ENCODE measurements at places on chromosomes 12 and 14. TPM values are rescaled to one million over a fixed set of nuclear protein-coding genes. Genes with fewer than 3 reads are reported as not detected.

Gene BCL11B
- total RNA-seq = 3.0 TPM

Gene LBHD2
- 1.2 TPM for total RNA-seq

Gene PRPH
- total RNA-seq = 141 TPM

Gene NINJ2
- total RNA-seq = 5.4 TPM

Gene MANSC4
- not detected for total RNA-seq

GRCh38 chr12:58491306-58491705, 429.0 kb downstream of the LRIG3 start:
- DNase-seq = no peak

- peak; percentile 17 for DNase-seq
Observed at GRCh38 chr12:8780389-8780788, 42.0 kb upstream of the A2ML1 start.

- no peak for DNase-seq
Observed at GRCh38 chr14:56686416-56686815, 106.8 kb downstream of the TMEM260 start.

DNA sequence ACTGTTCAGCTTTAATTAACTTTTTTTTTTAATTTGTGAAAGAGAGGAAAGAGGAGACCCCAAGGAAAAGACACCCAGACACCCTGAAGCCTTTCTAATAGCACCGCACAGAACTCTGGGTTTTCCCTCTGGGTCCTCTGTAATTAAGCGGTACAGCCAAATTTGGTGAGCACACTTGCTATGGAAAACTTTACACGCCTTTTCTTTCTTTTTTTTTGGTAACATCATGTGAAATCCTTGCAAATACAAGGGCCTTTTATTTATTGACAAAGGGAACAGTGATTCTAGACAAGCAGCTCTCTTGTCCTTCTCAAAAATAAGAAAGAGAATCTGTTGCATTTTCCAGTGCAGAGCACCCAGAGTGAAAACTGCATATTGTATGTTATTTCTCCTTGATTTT, 44.4 kb upstream of the CPM start:
- no peak for DNase-seq

DNA sequence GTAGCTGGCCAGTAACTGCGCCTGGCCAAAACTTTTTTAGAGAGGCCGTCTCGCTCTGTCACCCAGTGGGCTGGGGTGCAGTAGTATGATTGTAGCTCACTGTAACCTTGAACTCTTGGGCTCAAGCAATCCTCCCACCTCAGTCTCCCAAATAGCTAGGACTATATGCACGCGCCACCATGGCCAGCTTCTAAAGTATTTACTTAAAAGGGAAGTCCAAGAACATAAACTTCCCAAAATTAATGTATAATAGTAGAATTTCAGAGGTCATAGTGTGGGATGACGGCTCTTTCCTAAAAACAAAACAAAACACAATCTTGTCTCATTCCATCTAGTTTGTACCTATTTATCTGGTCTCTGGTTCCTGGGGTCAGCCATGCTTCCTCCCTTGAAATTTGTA, 42.2 kb upstream of the FOS start:
- DNase-seq = no peak

- DNase-seq = no peak
Observed at GRCh38 chr12:120207227-120207626, 6.3 kb upstream of the RPLP0 start.

DNA sequence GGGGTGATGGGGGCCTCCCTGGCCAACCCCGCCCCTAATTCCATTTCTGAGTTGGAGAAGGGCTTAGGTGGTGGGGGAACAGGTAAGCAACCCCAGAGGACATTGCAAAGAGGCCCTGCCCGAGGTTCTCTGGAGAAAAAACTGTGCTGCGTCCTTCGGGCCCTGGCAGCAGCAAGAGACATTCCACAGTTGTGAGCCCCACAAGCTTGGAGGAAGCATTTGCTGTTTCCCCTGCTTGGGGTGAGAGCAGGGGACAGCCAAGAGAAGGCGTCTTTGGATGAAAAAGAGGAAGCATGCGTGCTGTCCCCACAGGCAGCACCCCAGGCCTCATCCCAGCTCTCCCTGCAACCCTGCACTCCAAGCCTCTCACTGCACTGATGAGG, 1.3 kb downstream of the BDKRB2 start:
- DNase-seq = no peak

GRCh38 chr14:70340002-70340401, 19.5 kb downstream of the COX16 start:
- DNase-seq = no peak

DNA sequence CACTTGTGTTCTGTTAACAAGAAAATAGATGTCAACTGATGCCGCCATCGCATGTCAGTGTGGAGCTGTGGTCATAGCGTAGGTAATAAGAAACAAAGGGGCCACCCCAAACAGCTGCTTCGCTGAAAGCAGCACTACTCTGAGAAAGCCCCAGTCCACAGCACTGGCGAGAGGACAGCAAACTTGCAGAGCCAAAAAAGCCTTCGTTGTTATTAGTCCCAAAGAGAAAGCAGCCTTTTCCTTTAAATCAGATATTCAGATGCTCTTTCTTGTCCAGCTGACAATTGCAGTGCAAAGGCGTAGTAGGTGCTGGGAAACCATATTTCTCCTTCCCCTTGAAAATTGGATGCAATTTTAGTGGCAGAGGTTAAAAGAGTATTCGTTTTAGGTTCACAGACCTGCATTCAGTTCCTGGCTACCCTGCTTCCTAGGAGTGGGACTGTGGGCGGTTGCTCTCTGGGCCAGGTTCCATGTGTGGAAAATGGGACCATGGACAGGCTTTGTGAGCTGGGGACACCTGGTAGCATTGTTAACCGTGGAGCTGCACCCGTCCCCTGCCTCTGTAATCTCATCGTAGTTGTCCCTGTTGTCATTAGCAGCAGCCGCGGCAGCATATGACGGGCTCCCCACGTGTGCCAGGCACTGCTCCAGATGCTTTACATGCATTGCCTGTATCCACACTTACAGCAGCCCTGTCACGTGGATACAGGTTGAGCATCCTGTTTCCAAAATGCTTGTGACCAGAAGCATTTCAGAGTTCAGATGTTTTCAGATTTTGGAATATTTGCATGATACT, 54.2 kb downstream of the ELK3 start:
- DNase-seq = no peak

Data from spinal cord (tissue), 10 donors.